ENCODE measurements at places on chromosomes 7 and 10.

DNA sequence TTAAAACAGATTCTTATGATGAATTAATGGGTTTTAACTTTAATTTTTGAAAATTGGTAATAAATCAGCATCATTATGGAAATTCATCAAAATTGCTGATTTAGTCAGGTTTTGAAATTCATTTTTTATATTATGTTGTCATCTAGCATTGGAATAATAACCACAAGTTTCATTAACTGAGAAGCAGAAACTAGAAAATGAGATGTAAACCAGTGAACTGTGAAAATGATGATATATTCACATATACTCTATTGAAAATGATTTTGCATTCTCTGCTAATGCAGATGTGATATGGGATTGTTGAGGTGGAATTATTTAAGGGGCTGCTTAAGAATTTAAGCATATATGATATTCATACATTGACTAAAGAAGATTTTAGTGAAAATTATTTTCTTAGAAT, 316.1 kb upstream of the FZD1 start:
- no peak for DNase-seq

DNA sequence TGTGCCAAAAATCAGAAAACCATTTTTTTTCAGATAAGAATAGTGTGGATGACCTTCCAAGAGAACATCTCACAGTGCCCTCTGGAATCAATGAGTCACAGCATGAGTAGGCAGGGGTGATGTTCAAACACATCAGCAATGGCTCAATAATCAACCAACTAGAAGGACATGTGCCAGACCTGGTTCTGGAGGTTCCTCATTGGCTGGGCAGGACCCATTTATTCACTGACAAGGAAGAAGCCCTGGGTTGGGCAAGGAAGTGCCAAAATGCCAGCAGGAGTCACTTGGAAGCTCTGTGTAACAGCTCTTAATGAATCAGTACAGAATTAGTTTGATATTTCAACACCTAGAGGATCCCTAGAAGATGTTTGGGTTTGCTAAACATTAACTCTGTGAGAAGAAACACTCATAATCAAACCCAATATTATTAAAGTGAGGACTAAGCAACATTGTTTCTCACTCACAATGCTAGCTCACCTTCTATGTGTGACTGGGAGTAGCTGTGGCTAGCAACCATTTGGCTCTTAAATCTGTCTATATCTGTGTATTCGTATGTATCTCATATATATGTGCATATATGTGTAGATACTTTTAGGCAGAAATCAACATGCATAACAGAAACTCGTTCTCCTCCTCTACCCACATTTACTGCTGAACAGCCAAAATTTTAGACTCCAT, 72.3 kb upstream of the APBB1IP start:
- DNase-seq: peak; percentile 2

- no peak for DNase-seq
These were observed 60.0 kb downstream of the PLXNA4 start for GRCh38 chr7:132516042-132516840.

GRCh38 chr7:23247603-23248335, 1.2 kb downstream of the GPNMB start:
- DNase-seq: no peak

DNA sequence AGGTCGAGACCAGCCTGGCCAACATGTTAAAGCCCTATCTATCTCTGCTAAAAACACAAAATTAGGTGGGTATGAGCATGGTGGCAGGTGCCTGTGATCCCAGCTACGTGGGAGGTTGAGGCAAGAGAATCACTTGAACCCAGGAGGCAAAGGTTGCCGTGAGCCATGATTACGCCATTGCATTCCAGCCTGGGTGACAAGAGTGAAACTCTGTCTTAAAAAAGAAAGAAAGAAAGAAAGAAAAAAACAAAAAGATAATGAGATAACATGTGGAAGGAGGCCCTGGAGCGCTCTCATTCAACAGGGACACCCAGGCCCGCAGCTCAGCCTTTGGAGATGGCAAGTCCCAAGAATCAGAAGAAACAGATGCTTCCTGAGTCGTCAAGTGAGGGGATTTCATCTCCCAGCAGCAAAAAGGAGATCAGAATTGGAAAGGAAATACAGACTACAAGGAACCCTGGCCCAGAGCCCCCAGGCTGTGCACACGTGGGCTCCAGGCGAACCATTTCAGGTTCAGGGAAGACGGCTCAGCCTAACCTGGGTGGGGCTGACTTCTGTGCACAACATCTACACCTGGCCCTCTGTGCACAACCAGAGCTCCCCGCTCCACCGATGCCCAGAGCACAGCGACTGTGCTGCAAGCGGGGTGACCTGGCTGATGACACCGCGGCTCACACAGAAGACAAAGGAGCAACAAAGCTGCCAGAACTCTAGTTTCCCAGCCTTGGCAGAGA, 33.3 kb downstream of the GNA12 start:
- no peak for DNase-seq

GRCh38 chr10:12444981-12445700, 95.8 kb downstream of the CAMK1D start:
- no peak for DNase-seq

DNA sequence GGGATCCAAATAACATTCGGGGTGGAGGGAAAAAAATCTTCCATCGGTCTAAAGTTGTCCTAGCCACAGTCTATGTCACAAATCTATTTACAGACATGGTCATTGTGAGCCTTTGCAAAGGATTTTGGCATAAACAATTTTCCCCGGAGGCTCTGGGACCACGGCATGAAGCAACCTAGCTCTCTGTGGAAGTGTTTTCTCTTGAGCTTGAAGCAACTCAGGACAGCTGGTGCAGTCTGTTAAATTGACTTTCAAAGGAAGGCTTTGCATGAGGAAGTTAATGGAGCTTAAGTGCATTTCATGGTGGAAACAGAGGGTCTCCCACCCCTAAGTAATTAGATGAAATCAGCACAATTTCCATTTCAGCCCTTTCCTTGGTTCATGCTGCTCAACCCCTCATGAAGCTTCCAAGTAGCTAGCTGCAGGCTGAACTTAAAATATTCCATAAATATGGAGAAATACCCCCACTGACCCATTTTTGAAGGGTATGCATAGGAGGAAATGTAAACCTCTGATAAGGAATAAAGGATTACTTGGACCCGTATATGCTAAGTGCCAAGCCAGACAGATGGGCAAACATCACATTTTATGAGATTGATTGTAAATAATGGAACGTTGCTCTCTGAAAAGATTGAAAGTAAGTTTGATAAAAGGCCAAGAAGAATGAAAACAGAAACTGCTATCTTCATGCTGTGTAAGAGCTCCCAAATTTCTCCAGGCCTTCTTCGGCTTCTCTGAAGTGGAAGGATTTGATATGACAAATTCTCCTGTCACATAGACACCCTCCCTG, 39.9 kb downstream of the CCDC3 start:
- no peak for DNase-seq

DNA sequence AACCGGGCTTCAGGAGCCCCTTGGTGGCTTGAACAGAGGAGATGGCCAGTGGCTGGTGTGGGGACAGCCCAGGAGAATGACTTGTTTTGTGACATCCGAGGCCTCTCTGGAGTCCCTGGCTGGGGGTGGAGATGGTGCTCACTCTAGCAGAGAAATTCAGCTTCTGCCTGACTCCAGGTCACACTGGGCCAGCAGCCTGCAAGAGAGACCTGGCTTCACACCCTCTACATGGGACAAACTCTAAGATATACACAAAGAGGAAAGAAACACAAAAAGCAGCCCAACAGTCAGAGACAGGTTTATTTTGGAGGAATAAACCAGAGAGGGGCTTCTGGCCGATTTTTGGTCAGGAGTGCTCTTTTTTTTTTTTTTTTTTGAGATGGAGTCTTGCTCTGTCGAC, 132.8 kb downstream of the ELFN1 start:
- DNase-seq: no peak

- DNase-seq: no peak
These were observed 56.2 kb downstream of the COL17A1 start for GRCh38 chr10:104029521-104029860.

GRCh38 chr7:43960933-43961332, 34.7 kb downstream of the UBE2D4 start:
- no peak for DNase-seq

DNA sequence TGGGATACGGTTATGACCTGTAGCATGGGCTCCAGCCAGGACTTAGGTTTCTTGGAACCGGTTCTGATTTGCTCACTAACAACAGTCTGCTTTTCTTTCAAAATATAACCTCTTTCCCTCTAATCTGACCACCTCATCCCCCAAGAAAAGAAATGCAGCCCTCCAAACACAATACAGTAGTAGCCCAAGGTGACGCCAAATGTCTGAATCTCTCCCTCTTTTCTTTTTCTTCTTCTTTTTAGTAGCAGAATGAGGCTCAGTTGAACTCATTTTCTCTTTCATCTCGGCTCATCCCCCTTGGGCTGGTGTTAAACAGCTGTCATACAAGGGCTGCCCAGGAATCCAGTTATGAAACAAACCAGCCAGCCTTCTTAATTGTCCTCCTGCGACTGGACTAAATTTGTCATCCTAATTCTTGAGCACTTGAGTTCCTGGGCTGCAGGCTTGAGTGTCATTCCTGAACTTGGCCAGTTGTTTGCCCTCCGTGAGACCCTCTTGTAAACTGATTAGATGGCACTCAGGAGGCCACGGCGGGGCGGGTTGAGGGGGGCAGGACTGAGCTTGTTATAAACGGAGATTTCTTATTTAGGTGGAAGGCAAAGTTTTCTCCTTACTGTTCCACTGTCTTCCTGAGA, 94.8 kb downstream of the SORCS3 start:
- no peak for DNase-seq

Data from activated CD4-positive, alpha-beta T cell treated with anti-CD3 and anti-CD28 coated beads for 4 hours (primary cell).